ENCODE measurements at places on chromosomes 7 and 10.

GRCh38 chr10:77556990-77557601 lies 80.5 kb downstream of the KCNMA1 start:
- DNase-seq = no peak

GRCh38 chr7:1850111-1850975 lies 180.3 kb downstream of the ELFN1 start:
- DNase-seq = peak; percentile 16

- DNase-seq = no peak
Measured at GRCh38 chr10:70131560-70131937, 1.1 kb downstream of the AIFM2 start.

DNA sequence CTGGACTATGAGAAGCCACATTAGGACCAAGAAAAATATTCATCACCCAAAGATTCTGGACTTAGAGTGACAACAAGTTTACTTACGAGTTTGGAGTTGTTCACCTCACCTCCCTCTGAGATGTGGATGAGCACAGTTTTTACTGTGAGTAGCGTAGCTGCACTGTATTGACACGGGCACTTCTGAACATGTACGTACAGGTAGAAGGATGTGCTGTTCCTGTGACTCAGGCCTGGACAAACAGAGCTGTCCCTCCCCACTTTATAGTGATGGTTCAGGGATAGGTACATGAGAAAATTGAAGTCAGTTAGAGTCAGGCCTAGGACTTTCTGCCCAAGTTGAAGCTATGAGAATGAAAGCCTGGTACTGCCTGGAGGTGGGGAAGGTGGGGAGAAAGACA lies 80.9 kb upstream of the DYNC1I1 start:
- no peak for DNase-seq

- DNase-seq = no peak
Measured at GRCh38 chr10:69340695-69341094, 62.4 kb downstream of the HK1 start.

- no peak for DNase-seq
Measured at GRCh38 chr10:543131-543530, 146.3 kb downstream of the DIP2C start.

DNA sequence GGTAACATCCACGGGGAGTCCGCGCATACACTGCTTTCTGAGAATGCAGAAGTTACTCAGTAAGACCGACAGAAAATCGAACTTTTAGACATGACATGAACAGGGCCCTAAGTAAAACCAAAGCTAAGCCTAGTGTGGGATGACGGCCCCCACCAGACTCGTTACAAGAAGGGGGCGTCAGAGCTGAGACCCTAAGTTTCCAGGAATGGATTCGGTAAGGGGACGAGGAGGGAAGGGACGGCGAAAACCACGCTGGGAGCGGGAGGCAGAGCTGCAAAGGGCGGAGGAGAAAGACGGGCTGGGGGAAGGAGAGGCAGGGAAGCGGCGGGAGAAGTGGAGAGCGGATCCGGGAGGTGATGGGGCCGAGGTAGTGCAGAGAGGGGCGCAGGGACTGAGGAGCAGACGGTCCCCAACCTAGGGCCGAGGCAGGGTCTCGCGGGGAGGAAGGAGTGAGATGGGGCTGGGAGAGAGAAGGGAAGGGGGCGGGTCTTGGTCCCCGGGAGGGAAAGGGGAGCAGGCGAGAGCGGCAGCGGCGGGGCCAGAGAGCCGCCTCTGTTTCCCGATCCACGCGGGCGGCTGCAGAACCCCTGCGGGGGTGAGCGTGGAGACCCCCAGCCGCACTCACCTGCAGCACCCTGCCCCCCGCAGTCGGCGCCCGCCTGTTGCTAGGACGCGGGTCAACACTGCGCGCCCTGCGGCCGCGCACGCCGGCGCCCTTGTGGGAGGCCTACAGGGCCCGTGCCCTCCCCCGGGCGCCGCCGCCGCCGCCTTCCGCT lies 513 bp downstream of the ODAD2 start:
- peak; percentile 62 for DNase-seq

Measured in suppressor macrophage treated with lipopolysaccharide for 1 hour (primary cell).